Myometrial cell (primary cell): ENCODE measurements at places on chromosomes 3 and 15. TPM values are rescaled to one million over a fixed set of nuclear protein-coding genes. Genes with fewer than 3 reads are reported as not detected.

The SLC28A1 gene
- not detected in 2 replicates for total RNA-seq

The NMD3 gene
- total RNA-seq, result 76.2 and 77.0 TPM in 2 replicates

The RNF7 gene
- total RNA-seq, result 109 and 140 TPM in 2 replicates

The DAZL gene
- total RNA-seq, result not detected in 2 replicates
